ENCODE measurements at places on chromosomes 1 and 21. TPM values are rescaled to one million over a fixed set of nuclear protein-coding genes. Genes with fewer than 3 reads are reported as not detected.
A peak's percentile ranks its signal among the peaks of the same experiment; 100 is the strongest.

NUP133 gene
- polyA plus RNA-seq, result 18.8 TPM

RNASEL gene
- 4.0 TPM for polyA plus RNA-seq

TNNI3K gene
- polyA plus RNA-seq, result 1.2 TPM

DPT gene
- polyA plus RNA-seq, result 8.2 TPM

KRTAP7-1 gene
- polyA plus RNA-seq, result not detected

ZNF692 gene
- polyA plus RNA-seq, result 60.8 TPM

CACNA1S gene
- not detected for polyA plus RNA-seq

DNA sequence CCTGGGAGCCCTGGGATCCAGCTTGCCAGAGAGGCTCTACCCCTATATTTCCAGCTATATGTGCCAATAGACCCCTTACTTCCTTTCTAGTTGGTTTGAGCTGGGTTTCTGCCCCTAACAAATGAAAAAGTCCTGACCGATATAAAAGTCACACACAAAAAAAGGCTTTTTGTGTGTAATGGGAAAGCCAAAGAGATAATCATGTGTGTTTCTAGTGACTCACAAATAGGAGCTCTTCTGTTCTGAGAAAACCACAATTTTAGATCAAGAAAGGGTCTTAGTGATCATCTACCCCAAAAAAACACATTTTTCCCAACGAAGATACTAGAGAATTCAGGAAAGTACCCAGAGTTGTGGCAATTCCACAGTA, 23.0 kb upstream of the PLEKHA6 start:
- DNase-seq, result no peak

DNA sequence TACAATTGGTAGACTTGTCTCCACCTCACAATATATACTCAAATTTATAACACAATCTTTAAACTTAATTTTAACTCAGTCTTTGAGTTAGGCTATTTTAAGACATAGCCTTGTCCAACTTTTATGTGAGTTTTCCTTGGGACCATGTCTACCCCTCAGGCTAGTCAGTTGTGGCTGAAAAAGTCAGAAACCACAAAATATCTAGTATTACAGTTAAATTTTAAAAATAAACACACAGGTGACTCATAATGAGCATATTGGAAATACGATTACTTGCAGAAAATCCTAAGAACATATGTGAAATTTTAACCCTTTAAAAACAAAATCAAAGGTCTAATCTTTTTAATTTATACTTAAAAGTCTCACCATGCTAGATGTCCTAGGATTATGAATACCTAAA, 4.8 kb upstream of the ASB17 start:
- DNase-seq, result no peak

DNA sequence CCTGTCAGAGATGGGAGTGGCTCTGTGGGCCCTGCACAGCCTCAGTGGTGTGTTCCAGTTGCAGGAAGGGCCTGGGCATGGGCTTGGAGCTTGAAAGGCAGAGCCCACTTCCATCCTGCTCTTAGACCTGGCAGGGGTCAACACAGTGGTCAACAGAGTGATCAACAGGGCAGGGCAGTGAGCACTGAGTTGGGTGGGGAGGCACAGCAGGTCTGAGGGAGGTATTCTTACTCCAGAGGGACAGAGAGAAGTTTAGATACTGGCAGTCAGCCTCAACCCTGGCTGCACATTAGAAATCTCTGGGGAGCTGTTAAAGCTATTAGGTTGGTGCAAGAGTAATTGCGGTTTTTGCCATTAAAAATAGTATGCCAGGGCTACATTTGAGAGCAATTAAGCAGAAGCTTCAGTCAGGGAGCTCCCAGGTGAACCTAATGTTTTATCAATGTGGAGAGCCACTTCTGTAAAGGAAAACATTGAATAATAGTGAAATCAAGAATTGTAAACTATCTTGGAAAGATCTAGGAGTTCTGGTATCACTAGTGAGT, 37.7 kb downstream of the SH3BGR start:
- DNase-seq, result no peak

- DNase-seq, result peak; percentile 41
Observed at GRCh38 chr21:44583089-44583799, 2.8 kb upstream of the KRTAP10-5 start.

DNA sequence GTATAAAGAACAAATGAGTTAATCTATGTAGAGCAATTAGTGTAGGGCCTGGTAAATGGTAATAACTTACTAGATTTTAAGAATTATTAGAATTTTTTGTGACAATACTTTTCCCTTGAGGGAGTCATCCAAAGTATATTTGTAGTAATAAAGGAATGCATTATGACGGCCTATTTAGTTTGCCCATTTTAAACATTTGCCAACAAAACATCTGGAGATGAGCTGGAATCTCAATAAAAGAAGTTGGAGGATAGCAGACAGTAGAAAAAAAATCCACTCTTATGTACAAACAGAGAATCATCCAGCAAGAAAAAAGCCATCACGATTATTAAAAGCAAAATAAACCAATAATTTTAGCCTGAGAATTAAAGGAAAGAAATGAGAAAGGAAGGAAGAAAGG, 567.3 kb upstream of the ADAMTS5 start:
- no peak for DNase-seq

GRCh38 chr1:240833075-240833474, 221.1 kb upstream of the GREM2 start:
- no peak for DNase-seq

DNA sequence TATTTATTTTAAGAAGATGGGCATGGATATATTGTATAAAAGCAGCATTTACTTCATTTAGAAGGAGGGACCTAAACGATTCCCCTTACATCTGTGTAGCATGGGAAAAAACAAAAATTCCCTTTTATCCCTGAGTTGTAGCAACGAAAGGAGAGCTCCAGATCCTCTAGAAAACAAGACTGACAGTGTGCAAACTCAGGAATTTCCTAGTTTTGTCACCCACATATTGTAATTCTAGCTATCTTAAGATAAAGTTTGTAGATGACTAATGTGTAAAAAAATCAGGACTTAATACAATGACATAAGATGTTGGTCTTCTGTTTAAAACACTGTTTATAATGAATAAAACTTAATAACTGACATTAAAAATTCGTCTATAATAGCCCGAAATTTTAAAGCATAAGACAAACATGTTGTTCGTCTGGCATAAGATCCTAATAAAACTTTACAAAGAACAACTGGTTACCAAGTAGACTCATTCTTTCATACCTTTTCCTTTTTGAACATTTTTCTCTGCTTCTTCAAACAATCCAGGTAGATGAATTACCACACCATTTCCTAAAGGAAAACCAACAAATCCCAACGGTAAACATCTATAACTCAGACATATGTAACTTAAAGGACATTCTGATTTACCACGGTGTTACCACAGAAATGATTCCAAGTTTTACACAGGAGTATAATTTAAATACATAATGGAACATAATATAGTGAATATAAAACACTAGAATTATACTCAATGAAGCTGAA, 15.2 kb downstream of the ADSS2 start:
- no peak for DNase-seq
